ENCODE measurements at places on chromosomes 7 and 10.

DNA sequence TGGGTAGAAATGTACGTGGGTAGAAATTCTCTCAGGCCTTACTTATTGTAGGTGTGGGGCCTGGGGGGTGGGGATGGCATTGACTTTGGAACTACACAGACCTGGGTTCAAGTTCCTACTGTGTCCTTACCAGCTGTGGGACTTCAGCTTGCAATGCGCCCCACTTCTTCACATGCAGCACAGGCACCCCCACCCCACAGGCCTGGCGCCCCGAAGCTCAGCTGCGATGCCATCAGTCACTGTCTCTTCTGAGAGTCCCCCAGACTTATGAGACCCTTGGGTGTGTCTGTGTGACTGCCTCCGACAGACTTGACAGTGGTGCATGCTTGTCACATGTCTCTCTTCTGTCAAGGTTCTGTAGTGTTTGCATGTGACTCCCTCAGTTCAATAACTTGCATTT, 3.1 kb upstream of the AP5Z1 start:
- DNase-seq: no peak

- DNase-seq: no peak
Observed at GRCh38 chr7:151381098-151381347, 28.8 kb downstream of the WDR86 start.

- no peak for DNase-seq
Observed at GRCh38 chr10:120873741-120874140, 22.6 kb downstream of the WDR11 start.

- DNase-seq: no peak
Observed at GRCh38 chr7:16592395-16592794, 53.2 kb downstream of the ANKMY2 start.

DNA sequence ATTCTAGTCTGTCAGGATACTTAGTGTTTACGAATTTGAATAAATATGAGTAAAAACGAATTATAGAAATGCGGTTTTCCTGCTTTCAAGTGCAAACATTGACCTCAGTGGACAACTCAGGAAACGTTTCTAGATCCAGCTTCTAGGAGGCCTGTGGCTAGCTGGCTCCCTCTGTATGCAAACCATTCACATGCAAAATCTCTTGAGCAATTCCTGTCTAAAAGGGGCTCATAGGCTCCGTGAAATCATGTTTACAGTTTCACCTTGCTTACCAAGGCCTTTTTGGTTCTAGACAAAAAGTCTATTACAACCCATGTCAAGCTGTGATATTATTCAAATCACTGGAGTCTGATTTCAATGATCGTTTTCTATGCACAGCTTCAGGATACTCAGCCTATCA, 364.5 kb downstream of the DPP6 start:
- no peak for DNase-seq

- DNase-seq: no peak
Observed at GRCh38 chr7:134892963-134893362, 93.3 kb upstream of the AGBL3 start.

DNA sequence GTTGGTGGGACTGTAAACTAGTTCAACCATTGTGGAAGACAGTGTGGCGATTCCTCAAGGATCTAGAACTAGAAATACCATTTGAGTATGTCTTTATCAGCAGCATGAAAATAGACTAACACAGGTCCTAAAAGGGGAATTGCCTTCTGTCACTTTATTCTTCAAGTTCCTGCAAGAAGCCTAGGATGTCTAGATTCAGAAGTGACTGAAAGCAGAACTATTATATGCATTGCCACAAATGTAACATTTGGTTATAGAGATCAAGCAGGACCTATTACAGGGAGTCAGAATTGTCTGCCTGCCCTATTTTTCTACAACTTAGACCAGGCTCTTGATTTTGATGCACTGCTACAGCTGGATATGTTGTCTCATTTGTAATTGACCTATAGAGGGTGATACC, 364.7 kb downstream of the SORCS1 start:
- DNase-seq: no peak

GRCh38 chr10:78548369-78548768, 514.7 kb downstream of the RPS24 start:
- DNase-seq: no peak

- no peak for DNase-seq
Observed at GRCh38 chr10:77710081-77710551, 72.5 kb upstream of the KCNMA1 start.

- no peak for DNase-seq
Observed at GRCh38 chr7:90708841-90709317, 112.8 kb downstream of the CDK14 start.

DNA sequence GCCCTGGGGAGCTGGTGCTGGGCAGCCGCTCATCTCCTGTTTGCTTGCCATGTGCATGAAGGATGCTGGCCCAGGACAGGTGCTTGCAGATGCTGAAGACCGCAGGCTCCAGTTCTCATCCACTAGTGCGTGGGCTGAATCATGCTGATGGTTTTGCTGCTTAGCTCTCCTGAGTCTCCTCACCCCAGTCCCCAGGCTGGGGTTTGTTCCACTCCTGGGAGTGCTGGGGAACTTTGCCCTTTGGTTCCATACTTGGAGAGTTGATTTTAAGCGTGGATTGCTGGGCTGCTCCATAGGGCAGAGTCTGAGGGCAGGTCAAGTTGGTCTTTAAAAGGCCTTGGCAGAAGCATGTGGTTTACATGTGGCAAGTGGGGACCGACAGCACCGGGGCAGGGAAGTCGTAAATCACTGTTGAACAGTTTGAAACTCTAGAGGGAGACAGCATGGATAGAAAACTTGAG, 9.1 kb downstream of the DYNC2I1 start:
- no peak for DNase-seq

DNA sequence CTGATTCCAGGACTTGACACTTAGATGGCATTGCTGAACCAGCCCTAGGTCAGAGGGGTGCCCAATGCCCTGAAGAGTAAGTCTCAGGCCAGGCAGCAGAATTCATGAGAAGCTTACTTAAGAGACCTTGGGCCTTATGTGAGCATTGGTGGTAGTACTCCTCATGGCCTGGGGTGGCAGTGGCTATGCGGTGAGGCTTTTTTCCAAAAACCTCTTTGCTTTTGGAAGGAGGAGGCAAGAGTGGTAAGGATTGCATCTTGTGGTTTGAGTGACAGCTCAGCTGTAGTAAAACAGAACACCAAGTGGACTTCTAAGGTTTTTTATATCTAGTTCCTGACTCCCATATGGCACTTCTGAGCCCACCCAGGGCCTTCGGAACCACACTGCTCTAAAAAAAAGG, 459.0 kb upstream of the STEAP1 start:
- DNase-seq: no peak

GRCh38 chr10:73647875-73648651, 6.8 kb upstream of the MYOZ1 start:
- no peak for DNase-seq

DNA sequence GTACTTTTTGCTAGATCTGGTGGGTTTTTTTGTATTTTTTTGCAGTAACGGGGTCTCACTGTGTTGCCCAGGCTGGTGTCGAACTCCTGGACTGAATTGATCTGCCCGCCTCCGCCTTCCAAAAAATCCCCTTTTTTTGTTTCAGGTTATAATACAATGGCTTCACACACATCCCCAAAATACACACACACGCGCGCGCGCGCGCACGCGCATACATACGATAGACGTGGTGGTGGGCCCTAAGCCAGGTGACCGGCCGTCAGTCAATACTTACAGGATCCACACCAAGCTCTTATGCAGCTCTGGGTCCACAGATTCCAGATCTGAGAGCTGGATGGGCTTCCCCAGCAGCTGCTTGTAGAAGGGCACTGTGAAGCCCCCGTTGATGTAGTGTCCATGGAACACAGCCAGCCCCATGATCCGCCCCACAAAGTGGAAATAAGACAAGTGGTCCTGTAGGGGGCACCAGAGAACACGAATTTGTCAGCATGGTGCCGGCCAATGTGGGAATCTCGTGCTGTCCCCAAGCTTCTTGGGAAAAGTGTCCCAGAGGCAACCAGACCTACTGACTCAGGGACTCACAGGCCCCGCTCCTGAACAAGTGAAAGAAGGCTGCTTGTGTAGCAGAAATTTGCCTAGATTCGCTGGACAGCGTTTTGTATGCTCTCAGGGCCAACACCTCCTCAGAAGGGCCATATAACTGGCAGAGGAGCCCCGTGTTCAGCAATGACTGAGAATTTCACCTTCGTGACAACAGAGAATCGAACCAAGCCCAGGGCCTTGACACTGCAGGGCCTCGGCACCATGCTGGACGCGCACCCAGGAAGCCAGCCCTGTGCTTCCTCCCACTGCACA, 103.6 kb downstream of the SMURF1 start:
- DNase-seq: no peak

GRCh38 chr10:123016228-123016627, 7.4 kb downstream of the ACADSB start:
- DNase-seq: no peak

- DNase-seq: no peak
Observed at GRCh38 chr10:101897633-101898032, 54.0 kb upstream of the KCNIP2 start.

DNA sequence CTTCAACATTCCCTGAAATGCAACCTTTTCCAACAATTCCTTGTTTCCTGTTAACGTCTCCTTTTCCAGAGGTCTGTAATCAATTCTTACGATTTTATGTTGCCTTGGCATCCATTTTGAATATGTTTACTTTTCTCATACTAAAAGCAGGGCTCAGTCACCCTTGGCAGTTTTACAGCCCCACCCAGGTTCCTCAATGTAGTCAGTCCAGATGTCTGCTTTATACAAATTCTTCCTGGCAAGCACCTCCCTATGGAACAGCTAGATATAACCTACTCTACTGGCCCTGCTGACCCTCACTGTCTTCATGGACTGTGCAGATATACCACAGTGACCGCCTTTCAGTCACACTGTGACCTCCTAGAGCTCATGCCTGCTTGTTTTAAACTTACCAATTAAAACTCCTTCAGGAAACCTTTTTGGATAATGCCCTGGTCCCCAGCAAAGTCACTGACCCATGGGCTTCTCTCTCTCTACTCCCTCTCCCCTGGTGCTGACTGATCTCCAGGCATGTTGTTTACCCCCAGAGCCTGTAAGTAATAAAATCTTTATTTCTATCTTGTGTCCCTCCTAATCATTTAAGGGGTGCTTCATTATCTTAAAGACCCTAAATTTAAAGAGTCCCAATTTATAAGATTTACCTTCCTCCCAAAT, 147.1 kb upstream of the STEAP1 start:
- no peak for DNase-seq
